ENCODE measurements at places on chromosomes 1 and 21. TPM values are rescaled to one million over a fixed set of nuclear protein-coding genes. Genes with fewer than 3 reads are reported as not detected.

The TENT5C gene
- total RNA-seq: 0.14 TPM

The AKIRIN1 gene
- 54.9 TPM for total RNA-seq

The MLLT11 gene
- 14.5 TPM for total RNA-seq

The IL23R gene
- total RNA-seq: not detected

The FCER1A gene
- not detected for total RNA-seq

The RCSD1 gene
- total RNA-seq: 0.02 TPM

The SLFNL1 gene
- total RNA-seq: 0.02 TPM

The APCS gene
- total RNA-seq: 0.08 TPM

The NT5C1A gene
- total RNA-seq: not detected

The FALEC gene
- total RNA-seq: not detected

The LCE1E gene
- total RNA-seq: not detected

The TEKT2 gene
- total RNA-seq: not detected

The CD160 gene
- not detected for total RNA-seq

Data from A549 treated with dexamethasone at 1 μM for 4 hours (cell line).